ENCODE measurements at places on chromosomes 3 and 15.

DNA sequence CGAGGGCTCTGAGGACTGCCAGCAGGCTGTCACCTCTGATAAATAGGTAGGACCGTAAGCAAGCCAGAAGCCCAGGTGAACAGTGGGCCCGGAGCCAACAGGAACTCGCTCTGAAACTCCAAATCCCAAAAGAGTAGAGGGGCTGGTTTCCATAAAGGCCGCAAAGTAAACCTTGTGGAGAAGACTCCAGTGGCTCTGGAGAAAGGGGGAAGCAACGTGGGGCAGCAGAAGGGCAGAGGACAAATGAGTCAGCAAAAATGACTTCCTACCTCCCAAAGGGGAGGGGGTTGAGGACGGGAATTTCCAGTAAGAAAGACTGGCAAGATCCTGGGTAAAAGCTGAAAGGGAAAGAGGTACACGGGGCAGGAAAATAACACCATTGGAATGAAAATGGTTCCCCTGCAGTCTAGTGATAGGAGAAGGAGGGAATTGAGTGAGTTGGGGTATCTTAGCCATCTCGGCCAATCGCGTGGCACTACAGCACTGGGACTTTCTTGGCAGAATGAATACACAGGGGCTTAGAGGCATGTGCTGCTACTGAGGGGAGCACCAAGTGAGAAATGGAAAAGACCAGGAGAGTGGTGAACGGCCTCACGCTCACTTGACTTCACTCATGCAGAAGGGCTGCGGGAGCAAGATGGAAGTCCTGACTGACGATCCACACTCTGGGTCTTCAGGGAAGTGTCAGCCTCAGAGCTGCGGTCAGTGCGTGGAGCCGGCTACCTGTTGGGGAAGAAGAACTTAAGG is 33.2 kb downstream of the BMF start:
- no peak for DNase-seq

DNA sequence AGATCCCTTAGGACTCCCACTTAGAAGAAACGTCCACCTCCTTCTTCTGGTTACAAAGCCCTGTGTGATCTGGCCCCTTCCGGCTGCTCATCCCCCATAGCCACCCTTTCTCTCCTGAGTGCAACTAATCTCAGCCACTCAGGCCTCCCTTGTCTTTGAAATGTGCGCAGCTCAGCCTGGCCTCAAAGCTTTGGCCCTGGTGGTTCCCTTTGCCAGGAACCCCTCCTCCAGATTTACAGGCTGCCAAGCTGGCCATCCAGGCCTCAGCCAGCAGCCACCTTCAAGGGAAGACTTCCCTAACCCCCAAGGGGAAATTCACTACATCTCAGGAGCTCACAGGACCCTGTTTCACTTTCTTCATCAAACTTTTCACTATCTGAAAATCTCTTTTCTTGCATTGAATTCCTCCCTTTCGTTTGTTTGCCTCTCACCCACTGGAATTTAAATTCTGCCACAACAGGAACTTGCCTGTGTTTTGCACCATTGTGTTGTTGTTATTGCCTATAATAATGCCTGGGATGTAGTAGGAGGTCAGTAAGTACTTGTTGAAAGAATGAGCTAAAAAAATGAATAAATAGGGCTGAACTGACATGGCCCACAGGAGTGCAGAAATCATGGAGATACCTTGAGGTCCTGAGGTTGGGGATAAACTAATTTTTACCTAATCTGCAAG is 109.5 kb upstream of the PFN2 start:
- no peak for DNase-seq

GRCh38 chr15:95624100-95624499 is 706.4 kb upstream of the NR2F2 start:
- no peak for DNase-seq

DNA sequence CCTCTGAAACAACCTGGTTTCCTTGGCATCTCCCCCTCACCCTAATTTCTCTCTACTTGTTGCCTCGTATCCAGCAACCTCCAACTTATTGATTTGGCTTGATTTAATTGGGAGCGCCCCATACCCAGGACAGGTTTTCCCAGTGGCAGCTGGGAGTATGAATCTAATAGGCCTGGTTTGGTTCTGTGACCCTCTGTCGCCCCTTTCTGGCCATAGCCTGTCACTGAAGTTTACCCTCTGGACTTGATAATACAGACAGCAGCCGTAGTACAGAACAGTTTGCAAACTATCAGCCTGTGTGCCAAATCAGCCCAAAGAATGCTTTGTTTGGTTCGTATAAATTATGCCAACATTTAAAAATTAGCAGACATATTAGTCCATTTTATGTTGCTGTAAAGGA is 525.1 kb upstream of the GOLIM4 start:
- peak; percentile 14 for DNase-seq

- no peak for DNase-seq
These were observed 337.6 kb downstream of the EFHB start for GRCh38 chr3:19596408-19596807.

DNA sequence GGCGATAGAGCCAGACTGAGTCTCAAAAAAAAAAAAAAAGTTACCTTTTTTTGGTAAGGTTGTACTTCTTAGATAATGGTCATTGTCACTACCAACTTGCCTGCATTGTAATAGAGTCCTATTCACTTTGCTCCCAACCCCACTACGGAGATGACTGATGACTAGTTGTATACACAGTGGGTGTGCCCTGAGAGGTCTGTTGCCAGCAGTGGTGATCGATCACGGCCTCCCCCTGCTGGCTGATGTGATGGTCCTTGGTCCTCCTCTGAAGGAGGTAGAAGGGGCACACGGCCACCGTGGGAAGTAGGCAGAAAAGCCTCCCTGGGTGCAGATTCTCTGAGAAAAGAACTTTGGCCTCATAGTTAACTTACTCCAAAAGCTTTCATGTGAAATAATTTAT is 10.7 kb downstream of the GCNT3 start:
- DNase-seq = no peak

- DNase-seq = no peak
These were observed 30.7 kb downstream of the ARHGAP31 start for GRCh38 chr3:119324899-119325298.

GRCh38 chr3:11878837-11879236 is 32.2 kb upstream of the TAMM41 start:
- DNase-seq = no peak

DNA sequence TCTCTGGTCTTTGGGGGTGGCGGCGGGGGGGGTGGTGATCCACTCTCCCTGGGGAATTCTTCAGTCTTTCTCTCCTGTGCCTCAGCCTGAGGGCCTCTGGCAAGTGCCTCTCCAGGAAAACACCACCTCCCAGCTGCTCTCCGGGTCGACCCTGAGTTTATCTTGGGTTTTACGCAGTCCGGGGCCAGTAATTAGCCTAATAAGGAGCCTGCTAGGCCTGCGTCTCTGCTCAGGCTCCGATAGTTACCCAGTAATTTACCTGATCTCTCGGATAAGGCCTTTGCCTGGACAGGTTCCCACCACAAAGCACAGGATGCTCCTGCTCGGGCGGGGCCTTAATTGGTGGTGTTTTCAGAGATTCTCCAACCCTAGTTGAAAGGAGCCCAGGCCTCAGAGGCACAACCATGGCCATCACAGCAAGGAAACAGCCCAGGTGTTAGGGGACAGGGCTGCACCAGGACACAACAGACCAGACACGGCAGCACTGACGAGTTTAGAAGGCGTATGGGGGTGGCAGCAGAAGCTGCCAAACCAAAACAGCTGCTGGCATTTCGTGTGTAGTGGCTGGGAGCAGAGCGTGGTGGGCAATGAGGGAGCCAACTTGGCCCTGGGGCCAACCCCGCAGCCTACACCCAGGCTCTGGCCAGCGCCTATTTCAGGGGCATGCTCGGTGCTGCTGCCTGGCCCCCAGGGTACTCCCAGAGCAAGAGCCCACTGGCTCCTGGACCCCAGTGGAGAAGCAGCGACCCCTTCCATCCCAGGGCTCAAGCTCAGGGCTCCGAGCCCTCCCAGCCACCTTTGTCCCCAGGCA is 71.4 kb downstream of the KLF13 start:
- no peak for DNase-seq

DNA sequence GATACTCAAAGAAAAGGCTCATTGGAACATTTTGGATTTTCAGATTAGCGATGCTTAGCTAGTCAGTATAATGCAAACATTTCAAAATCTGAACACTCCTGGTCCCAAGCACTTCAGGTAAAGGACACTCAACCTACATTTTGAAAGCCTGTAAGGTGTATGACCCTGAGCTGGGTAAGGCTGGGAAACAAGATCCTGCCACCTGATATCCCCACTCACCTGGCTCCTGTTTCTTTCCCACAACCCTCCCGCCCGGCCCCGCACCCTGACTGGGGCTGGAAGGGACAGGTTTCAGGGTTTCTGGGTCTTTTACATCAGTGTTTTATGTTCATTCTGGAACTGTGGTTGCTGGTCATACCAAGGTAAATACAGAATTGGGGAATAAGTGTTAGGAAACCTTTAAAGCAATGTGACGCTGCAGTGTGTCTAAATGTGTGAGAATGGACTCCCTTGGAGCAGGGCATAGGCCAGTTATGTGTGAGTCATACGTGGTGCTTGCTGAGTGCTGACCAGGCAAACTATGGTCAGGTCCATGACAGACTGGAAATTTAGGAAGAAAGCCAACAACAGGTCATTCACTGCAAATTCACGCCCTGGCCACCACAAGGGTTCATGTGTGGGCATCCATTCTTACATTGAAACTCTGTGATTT is 22.9 kb downstream of the CTXND1 start:
- DNase-seq = no peak
